ENCODE measurements at places on chromosomes 7 and 10.

DNA sequence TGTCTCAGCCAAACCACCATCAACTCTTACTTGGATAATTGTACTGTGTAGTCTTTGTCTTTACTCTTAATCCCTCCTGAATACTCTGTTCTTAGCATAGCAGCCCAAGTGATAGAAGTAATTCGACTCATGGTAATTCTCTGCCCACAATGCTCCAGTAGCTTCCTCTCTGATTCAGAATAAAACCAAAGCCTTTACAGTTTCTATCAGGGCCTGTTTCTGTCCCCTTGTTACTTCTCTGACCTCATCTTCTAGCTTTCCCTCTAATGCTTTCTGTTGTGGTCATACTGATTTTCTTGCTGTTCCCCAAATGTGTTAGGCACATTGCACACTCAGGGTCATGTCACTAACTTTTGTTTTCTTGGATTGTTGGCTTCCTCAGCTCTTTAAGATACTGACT is 8.0 kb downstream of the ZNF518A start:
- DNase-seq: no peak

DNA sequence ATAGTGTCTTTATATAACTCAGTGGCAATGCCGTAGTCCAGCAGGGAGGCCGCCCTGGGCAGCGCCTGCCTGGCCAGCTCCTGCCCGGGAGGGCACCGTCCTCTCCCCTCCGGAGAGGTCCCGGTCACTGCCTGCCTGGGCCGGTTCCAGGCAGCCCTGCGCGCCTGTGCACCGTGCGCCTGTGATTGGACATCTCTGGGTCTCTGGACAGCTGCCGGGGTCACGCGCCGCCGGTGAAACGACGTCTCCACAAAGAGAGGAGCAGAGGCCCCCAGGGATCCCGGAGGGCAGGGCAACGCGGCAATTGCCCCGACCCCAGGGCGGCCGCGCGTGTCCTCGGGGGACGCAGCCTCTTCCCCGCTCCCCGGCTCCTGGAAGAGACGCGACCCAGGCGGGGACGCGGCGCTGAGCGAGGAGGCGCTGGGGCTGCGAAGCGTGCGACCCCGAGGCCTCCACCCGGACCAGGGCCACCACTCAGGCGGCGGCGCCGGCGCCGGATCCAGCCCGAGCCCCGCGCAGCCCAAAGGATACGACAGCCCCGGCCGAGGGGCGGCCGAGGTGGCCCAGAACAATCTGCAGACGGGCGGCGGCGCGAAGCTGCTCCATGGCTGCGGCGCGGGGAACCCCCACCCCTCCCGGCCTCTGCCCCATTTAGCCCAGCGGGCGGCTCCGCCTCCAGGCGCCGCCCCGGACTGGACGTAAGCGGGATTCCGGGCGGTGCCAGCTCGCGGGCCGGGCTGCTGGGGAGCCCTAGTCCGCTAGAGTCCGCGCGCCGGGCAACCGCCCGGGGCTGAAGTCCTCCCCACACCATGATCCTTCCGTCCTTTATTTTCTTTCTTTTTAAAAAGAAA is at the start of gene PHYH:
Gene PHYH (minus strand): TSS at position 628 of the 851 bp plus-strand sequence. CDS start 22 bp downstream, at position 606.
- peak; percentile 75 for DNase-seq

- no peak for DNase-seq
Observed at GRCh38 chr7:77353407-77353721, 62.8 kb downstream of the GSAP start.

DNA sequence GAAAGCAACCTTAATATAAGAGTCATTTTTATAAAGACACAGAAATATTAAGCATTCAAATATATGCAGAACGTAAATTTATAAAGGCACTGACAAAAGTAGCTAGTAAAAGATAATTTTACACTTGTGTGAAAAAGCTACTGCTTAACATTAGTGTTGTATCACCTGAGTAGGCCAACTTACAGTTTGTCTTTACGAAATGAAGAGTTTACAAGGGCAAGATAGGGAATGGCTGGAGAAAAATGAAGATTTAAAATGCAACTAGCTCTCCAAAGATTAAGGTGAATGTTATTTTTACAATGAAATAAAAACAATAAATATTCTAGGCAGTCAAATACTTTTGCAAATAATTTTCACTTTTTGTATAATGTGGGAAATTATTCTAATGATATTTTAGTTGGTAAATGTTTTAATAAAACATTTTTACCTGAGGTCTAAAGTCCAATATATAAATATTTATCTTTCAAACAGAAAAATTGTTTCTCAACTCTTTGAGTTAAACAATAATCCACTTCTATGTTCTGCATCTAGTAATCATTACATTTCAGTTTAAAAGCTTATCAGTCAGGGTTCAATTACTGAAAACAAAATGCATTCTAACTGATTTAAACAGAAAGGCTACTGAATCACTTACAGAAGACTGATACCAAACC is 382.6 kb downstream of the IPMK start:
- DNase-seq: no peak

GRCh38 chr7:110090110-110090820 is 1000.7 kb upstream of the LRRN3 start:
- no peak for DNase-seq

DNA sequence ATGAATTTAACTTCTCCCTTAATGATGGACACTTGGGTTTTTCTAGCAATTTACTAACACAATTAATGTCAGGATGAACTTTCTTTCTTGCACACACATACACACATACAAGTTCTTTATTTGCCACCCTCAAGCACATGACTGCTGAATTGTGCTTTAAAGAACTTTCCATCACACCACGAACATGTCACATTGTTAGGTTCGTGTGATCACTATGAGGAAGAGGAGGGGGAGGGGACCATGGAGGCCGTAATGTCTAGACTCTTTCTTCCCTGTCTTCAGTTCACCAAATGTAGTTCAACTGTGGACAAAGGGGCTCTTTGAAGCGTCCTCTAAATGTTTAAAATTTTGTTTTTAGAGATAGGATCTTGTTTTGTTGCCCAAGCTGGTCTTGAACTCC is 31.0 kb downstream of the NUP42 start:
- no peak for DNase-seq

DNA sequence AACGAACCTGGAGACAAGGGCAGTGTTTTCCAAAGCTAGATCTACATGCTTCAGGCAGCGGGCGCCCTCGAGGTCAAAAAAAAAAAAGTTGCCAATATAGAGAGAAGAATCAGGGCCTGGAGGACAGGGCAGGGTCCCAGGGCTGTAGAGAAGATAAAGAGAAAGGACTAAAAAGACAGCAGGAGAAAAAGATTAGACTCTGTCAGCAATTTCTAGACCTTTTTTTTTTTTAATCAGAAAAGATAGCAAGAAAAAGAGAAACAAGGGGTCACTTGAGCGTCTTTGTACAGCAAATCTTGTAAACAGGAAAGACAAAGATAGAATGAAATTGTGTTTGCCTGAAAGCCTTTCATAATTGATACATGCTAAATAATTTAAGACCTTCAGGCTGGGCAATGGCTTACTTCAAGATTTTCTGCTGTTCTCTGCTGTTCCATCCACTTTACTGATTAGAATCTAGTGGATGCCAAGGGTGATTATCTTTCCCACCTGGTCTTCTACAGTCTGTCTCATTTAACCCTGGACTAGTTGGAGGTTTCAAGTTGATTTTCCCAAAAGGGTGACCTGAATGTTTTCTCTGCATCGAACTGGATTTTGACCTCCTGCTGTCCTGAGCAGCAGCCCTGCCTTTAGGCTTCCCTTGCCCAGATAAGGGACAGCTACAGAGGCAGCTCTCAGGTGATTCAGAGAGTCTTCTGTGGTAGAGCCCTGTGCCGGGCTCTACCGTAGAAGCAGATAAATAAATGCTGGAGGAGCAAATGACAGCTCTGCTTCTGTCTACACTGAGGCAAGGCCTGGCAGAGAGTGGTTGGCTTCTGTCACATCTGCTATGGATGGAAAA is 5.1 kb downstream of the LMOD2 start:
- DNase-seq: no peak

- no peak for DNase-seq
Observed at GRCh38 chr7:15856311-15856710, 169.8 kb upstream of the MEOX2 start.

GRCh38 chr10:11560076-11560709 is 51.3 kb downstream of the USP6NL start:
- no peak for DNase-seq

- DNase-seq: no peak
Observed at GRCh38 chr7:5687936-5688630, 93.4 kb downstream of the RNF216 start.

- DNase-seq: no peak
Observed at GRCh38 chr10:69239816-69240434, 19.8 kb downstream of the HKDC1 start.

DNA sequence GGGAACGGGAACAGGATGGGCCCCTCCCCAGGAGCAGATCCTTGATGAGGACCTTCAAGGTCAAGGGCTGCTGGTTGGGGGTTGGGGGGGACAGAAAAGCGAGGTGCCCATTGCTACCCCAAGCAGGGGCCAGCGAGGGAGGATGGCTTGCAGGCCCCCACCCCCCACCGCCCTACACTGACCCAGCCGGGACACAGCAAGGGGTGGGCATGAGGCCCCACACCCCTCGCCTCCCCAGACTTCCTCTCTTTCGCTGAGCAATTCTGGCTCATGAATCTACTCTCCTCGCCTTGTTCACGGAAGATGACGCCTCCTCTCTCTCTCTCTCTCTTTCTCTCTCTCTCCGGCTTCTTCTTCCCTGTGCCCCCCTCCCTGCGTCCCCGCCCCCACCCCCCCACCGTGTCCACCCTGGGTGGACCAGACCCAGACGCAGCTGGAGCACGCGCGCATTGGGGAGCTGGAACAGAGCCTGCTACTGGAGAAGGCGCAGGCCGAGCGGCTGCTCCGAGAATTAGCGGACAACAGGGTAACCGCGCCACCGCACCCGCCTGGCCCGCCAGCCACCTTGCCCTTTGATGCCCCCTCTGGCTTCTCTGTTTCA is 81.1 kb upstream of the GTF2IRD1 start:
- DNase-seq: no peak

DNA sequence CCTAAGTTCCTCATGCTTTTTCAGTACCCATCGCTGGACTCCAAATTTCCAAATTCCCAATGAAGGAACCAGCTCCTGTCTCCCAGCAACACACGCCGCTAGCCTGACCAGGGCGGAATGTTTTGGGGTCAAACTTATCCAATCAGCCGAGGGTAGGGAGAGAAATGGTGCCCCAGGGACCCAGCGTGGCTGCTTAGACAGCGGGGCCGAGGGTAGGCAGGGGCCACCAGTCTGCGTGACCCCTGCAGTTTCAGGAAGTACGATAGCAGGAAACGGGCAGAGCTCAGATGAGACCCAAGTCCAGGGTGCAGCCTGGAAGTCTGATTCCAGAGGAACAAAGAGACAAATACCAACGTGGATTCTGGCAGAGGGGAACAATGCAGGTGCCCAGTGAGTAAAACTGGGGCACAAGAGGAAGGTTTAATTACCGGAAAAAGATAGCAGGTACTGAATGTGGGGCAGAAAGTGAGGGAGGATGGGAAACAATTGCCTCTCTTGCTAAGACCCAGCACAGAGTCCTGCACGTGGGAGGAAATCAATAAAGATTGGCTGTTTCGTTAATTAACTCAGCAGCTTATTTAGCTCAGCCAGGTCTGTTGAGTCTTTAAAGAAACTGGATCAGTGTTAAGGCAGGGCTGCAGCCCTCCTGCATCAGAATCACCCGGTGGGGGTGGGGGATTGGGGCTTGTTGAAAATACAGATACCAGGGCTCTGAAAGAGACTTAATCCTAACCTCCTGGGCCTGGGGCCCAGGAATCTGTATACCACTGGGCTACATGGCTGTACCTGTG is 50.4 kb upstream of the NFE2L3 start:
- DNase-seq: no peak

DNA sequence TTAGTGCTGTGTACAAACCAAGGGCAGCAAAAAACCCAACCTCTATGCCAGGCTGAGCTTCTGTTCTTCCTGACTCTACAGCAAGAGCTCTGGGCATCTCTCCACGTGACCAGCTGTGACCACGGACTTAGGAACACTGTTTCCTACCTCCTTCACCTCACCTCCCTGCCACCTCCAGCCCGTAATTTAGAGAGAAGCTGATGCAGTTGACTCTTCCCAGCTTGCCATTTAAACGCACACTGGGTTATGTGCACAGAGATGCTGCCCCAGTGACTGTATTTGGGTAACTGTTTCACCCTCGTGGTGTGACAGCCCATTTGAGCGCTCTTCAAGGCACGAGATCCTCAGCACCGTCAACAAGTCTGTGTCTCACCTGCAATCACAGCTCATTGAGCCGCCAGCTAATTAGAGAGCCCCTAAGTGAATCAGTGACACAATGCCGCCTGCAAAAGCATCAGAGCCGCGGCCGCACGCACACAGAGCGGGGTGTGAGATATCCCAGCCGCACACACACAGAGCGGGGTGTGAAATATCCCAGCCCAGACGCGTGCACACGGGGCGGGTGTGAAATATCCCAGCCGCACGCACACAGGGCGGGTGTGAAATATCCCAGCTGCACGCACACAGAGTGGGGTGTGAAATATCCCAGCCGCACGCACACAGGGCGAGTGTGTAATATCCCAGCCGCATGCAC is 319.7 kb downstream of the PTPRN2 start:
- DNase-seq: no peak

DNA sequence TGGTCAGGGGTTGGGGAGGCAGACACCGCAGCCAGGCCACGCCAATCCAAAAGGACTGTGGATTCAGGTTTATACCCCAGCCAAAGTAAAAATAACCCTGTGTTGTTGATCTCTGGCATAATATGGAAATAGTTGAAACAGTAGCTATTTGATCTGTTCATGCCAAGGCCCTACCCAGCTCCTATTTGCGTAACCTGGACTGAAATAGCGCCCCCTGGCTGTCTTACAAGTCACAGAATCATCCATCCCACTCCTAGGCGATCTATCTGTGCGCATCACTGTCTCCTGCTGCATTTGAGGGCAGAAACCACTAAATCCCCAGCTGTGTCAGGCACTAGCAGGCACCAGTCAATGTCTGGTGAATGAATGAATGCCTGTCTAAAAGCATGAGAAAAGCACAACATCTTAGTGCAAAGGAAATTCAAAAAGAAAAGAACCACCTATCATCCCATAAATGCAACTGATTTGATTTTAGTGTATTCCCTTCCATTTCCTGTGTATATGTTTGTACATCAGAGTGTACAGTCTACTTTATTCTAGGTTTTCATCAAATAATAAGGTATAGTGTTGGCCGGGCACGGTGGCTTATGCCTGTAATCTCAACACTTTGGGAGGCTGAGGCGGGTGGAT is 160.0 kb downstream of the SLIT1 start:
- peak; percentile 40 for DNase-seq

- no peak for DNase-seq
Observed at GRCh38 chr7:30175180-30175579, 40.4 kb downstream of the MTURN start.

DNA sequence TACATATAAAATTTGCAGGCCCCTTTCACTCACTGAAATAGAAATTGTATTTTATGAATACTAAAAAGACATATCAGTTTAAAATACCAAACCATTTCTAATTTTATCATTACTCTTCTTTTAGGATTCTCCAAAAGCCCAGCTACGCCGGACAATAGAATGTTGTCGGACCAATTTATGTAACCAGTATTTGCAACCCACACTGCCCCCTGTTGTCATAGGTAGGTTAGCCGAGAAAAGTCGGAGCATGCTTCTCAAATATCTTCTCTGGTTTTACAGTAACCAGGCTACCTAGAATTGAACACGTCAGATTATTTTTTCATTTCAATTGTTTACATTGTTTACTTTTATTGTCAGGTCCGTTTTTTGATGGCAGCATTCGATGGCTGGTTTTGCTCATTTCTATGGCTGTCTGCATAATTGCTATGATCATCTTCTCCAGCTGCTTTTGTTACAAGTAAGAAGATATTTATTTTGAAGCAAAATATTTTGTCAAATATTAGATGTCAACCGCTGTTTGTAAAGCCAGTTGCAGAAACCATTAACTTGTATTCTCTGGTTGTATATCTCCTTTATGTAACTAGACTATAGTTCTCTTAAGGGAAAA is 57.6 kb downstream of the MMRN2 start:
- DNase-seq: peak; percentile 24
